ENCODE measurements at places on chromosomes 6 and 20.
A peak's percentile ranks its signal among the peaks of the same experiment; 100 is the strongest.

DNA sequence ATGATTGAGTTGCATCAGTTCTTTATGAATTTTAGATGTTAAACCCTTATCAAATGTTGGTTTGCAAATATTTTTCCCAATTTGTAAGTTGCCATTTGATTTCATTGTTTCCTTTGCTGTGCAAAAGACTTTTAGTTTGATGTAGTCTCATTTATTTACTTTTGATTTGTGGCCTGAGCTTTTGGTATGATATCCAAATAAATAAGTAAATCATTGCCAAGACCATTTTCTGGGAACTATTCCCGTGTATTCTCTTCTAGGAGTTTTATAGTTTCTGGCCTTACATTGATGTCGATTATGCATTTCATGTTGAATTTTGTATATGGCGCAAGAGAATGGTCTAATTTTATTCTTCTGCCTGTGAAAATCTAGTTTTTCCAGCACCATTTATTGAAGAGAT is 13.4 kb downstream of the AIG1 start:
- DNase-seq, result no peak

DNA sequence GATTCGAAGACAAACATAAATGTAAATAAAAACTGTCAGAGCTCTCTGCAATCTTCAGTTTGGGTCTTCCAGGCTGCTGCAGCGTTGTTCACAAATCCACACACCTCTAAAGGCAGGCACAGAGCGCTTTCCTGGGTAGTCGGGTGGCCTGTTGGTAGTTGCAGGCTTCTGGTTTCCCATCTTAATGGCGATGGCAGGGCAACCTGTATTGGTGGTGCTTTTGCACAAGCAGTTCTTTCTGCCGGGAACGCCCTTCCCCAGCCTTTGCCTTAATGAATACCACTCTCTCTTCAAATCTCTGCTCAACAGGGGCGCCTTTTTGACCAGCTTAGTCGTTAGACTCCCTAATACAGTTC is 723 bp upstream of the IFT52 start:
- peak; percentile 46 for DNase-seq

- DNase-seq, result no peak
Observed at GRCh38 chr20:61316346-61316745, 64.3 kb downstream of the CDH4 start.

- DNase-seq, result no peak
Observed at GRCh38 chr20:53571555-53572286, 21.9 kb downstream of the ZNF217 start.

- DNase-seq, result no peak
Observed at GRCh38 chr6:63352069-63352543, 32.3 kb upstream of the LGSN start.

DNA sequence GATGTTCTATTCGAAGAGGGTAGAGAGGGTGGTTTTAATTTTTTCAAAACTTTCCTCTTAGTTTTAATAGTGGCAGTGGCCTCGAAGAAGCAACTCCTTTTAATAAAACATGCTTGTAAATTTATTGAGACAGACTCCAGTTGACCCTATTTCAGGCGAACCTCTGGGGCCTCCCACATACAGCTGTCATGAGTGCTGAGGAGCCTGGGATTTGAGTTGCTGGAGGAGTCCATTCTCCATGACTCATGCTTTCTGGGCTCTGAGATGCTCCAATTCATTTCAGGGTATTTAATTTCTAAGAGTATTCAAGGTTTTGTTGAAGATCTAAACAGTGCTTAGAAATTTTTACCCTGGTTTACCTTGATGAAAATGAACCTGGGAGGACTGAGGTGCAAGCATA is 580.4 kb downstream of the CBLN4 start:
- no peak for DNase-seq

DNA sequence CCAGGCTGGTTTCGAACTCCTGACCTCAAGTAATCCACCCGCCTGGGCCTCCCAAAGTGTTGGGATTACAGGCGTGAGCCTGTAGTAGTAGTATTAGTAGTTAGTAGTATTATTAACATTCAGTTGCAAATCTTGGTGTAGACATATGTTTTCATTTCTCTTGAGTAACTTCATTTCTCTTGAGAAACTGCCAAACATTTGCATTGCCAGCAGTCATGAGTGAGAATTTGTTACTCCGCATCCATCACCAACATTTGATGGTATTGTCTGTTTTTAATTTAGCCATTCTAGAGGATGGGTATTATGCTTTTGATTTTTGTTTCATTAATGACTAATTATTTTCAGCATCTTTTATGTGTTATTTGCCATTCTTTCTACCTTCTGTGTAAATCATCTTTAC is 1.5 kb upstream of the ERVFRD-1 start:
- DNase-seq, result no peak

- no peak for DNase-seq
Observed at GRCh38 chr6:165723326-165723725, 60.3 kb upstream of the PDE10A start.

- no peak for DNase-seq
Observed at GRCh38 chr6:145151624-145152023, 583.7 kb downstream of the EPM2A start.

DNA sequence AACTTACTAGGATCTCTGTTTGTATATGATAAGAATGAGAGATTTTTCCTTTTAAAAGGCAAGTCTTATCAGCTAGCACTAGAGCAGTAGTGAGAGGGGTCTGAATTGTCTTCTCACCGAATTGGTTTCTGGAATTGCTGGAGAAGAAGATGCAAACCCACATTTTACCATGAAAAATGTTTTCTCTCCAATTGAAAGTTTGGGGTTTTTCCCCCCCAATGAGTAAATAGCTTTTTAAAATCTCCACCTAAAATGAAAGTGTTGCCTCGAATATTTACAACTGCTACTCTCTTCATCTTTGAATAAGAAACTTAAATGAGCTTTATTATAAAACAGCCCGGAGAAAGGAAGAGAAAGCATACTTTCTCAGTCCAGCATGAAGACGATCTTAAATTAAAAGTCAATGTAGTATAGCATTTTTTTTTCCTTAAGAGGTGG is 1.8 kb downstream of the TCF21 start:
- no peak for DNase-seq

DNA sequence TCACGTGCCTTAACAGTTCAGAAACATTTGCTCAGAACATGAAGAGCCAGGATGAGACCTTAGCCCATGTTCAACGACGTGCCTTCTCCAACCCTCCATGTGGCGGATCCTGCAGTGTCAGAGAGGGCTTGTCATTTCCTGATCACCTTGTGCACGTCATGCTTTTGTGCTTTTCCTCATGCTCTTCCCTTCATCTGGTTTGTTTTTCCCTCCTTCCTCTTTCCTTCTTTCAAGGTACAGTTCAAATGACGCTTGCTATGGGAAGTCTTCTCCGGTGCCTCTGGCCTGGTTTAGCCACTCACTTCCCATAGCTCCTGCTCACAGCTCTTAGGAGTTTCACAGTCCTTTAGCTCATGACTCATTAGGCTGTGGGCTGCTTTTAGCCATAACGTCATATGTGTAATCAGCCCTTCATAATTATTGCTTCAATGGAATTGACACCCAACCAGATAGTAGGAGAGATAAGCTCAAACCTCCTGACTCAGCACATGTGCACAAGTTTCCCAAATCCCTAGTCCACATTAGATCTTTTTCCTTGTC is 102.7 kb upstream of the CNKSR3 start:
- no peak for DNase-seq

DNA sequence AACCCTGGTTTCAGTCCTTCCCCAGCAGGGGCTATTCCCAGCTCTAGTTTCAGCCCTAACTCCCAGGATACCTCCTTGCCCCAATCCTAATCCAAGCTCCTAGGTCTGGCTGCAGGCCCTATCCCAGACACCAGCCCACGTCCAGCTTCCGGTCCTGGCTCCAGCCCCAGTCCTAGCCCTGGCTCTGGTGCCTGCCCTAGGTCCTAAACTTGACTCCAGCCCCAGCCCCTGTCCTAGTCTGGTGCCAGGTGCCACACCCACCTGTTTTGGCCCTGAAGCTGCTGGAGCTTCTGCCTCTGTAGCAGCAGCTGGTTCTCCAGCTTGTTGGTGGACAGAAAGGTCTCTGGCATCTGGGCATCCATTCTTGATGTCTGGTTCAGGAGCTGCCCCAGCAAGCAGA is 28.1 kb downstream of the ANGPT4 start:
- DNase-seq, result no peak

GRCh38 chr20:16048876-16049275 is 524.4 kb downstream of the KIF16B start:
- no peak for DNase-seq

DNA sequence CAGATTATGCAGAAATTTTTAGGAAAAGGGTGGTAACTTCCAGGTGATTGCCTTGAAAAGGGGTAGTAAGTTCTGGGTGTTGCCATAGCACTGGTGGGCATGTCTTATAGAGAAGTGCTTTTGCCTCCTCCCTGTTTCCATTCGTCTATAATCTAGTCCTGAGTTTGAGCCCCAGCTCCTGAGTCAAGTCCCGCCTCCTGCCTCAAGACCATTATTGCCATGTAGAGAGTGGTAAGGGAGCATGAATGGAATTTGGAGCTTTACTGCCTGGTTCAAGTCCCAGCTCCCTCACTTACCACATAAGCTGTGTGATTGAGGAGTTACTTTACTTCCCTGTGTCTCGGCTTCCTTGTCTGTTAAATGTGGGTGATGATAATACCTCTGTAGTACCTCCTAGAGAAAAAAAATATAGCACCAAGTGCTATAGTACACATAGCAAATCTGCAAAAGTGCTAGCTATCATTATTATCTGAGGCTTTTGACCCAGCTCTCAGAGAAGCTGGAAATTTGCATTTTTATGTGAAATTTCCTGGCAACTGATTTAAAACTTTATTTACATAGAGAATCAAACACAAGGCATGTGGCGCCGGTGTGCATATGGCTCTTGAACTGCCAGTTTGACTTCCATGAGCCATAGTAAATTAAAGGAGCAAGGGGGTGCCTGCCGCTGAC is 36.0 kb downstream of the TGM6 start:
- DNase-seq, result no peak

DNA sequence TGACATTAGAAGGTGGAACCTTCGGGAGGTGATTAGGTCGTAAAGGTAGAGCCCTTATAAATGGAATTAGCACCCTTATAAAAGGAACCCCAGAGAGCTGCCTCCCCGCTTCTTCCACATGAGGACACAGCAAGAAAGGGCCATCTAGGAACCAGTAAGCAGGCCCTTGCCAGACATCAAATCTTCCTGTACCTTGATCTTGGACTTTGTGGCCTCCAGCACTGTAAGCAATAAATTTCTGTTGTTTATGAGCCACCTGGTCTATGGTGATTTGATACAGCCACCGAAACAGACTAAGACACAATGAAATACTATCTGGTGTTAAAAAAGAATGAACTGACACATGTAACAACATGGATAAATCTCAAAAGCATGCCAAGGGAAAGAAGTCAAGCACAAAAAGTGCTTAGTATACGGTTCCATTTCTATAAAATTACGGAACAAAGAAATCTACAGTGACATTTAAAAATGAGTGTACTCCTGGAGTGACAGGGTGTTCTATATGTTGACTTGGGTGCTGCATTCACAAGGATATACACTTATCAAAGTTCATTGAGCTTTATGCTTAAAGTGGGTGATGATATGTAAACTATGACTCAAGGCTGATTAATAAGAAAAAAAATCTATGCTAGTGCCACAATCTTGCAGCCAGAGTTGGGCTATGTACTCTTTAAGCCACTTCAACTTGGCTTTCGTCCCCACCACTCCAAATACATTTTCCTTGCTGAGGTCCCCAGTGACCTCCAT is 18.4 kb downstream of the SERPINB1 start:
- no peak for DNase-seq

- DNase-seq, result no peak
Observed at GRCh38 chr6:14775528-14775927, 470.3 kb upstream of the JARID2 start.
